Stimulated activated CD4-positive, alpha-beta T cell treated with anti-CD3 and anti-CD28 coated beads, Interleukin-2, amount 100 ng/mL, for 24 hours (primary cell): ENCODE measurements at places on chromosomes 1 and 21.

GRCh38 chr1:118711356-118711755, 276.8 kb downstream of the TBX15 start:
- no peak for DNase-seq

- no peak for DNase-seq
These were observed 17.5 kb downstream of the SLC19A1 start for GRCh38 chr21:45524756-45525152.

DNA sequence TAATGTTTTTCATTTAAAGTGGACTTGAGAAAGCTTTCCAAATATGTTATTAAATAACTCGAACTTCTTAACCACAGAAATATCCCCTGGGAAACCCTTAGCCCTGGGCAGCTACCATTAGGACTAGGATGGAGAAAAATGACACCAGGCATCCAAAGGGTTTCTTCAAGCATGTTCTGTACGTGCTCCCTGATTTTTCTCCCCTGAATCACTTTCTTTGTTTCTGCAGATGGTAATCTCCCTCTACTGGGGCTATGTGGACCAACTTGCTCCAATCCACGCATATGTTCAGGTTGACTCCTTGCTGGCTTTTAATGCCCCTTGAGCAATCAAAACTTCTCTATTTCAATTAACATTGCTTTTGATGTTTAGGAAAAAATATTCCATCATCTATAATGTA, 312.7 kb upstream of the C1orf87 start:
- no peak for DNase-seq

DNA sequence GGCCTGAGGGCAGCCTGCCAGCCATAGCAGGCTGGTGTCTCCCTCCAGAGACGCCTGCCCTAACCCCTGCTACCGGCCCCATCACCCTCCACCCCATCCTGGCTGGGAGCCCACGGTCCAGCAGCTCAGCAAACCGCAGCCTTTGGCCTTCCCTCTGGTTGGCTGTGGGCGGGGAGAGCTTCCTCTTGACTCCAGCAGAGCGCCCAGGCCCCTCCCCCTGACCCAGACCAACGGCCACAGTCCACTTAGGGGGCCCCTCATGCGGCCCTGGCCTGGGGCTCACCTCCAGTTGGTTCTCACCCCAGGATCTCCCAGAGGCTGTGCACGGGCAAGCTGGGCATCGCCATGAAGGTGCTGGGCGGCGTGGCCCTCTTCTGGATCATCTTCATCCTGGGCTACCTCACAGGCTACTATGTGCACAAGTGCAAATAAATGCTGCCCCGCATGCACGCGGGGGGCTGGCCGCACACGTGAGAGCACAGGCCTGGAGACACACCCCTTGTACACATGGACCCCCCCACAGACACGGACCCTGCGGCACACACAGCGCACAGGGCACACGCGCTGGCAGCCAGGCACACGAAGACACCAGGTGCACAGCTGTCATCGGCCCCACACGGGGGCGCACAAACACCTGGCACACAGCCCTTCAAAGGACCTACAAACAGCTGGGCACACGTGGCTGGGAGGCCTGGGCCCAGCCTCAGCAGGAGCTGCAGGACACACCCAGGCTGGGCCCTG, 3.1 kb downstream of the SMIM1 start:
- peak; percentile 53 for DNase-seq

GRCh38 chr1:44500181-44501046, 95.4 kb downstream of the RNF220 start:
- no peak for DNase-seq

DNA sequence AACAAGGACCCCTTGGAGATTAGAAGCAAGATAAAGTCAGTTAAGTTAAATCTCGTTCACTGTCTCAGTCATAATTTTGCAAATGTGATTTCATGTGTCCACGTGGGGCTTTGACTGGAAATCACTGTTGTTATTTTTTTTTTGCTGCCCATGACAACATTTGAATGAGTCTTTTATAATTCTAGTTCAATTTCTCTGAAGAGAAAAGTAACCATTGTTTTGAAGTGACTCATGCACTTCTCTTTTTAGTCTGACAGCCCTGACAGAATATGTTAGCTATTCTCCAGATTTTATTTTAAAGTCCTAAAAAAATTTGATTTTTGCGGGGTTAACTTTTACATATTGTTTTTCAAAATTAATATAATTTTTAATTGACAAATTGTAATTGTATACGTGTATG, 30.7 kb upstream of the NLRP3 start:
- no peak for DNase-seq

DNA sequence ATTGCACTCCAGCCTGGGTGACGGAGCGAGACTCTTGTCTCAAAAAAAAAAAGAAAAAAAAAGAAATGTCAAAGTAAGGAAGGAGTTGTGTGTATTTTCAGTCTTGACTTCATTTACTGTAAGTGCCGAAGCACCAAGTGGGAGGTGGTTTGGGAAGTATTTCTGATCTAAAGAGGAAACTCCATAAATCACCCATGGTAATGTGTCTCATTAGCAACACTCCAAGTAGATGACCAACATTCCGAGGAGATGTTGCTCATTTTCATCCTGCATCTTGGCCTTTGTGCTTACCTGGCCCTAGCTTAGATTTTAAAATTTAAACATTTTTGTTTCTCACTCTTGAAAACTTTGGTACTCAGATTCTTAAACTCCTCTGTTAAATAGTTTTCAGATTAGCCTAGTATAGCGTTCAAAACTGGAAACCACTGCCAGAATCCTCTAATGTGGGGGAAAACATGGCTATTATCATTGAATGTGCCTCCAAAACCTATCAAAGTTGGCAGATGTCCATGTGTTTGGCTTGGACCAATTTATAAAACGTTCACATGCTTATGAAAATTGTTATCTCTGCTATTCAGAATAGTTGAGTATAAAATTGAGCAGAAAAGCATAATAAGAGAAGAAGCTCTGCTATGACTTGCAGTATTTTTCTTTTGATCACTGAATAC, 110.4 kb downstream of the NFIA start:
- DNase-seq, result no peak

- DNase-seq, result no peak
These were observed 317.2 kb upstream of the C1orf87 start for GRCh38 chr1:60390593-60391282.

DNA sequence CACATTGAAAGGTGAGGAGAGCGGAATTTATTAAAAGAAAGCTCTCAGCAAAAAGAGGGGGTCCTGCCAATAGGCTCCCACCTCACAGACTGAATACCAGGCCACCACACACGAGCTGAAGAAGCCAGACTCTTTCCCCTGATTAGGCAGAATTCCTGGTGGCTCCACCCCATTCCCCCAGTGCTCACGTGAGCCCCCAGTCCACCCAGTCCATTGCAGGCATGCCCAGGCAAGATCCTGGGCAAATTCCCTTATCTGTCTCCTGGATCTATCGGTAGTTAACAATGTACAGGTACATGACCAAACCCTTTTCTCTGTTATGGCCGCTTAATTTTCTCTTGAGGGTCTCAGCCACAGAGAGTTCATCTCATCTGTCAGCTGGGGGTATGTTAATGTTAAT, 54.6 kb upstream of the BTG3 start:
- no peak for DNase-seq

DNA sequence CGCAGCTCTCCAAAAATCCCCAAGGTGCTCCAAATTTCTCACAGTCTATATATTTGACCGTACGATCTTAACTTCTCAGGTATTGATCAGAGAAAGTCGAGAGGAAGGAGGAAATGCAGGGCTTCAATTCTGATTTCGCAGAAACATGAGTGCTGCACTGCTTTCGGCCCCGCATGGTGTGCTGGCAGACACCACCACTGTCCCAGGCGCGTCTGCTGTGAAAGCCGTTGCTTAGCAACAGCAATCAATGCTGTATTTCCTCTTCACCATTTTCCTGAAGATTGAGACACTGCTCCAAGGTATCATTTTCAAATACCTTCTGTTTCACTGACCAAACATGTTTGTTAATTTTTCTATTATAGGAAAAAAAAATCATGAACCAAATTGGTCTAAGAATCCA, 296.3 kb downstream of the SMYD3 start:
- no peak for DNase-seq

DNA sequence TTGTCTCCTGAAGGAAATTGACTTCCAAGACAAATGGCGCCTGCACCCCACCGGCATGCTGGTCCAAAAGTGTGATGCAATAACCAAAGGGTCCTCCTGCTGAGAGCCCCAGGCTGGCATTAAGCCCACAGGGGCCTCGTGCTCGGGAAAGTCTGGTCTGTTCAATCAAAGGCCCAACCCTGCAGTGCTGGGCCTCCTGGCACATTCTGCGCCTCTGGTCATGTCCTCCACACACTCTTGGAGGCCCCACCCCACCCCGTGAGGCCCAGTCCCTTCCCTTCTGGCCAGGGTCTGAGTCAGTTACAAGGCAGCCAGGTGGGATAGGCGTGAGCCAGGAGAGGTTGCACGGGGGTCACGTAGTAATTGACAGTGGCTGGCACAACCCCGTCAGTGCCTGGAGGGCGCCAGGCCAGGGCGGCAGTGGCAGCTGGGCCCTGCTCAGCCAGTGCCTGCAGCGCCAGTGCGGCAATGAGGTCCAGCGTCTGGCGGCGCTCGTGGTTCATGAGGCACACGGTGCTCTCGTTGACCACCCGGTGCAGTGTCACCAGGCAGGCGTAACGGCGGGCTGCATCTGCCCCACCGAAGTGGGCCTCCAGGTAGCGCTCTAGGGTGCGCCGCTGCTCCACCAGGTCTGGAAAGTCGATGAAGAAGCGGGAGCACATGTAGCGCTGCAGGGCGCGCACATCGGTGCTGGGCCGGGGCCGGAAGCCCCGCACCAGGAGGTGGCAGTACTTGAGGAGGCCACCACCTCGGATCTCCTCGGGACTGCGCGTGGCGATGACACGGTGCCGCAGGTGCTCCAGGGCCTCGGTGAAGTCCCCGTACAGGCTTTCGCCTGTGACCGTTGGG, 6.8 kb downstream of the TENT5B start:
- DNase-seq, result no peak

GRCh38 chr21:42461881-42462877, 33.8 kb downstream of the RSPH1 start:
- no peak for DNase-seq

- DNase-seq, result no peak
These were observed 158.5 kb upstream of the FGGY start for GRCh38 chr1:59138402-59138801.

DNA sequence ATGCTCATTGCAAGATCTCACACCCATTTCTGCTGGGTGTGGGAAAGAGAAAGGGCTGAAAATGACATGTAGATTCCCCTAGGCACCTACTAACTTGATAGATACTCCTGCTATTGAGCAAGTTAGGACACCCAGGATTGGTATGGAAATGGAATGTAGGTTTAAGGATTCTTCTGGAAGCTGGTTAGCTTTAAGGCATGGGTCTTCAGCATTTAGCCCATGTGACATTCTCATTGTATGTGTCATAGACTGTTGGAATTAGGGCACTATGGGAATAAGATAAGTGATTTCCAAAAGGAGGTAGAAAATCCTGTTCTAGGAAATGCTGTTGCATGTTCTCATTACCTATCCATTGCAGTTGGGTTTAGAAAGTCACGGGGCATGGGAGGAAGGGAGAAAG, 76.2 kb downstream of the DISC1 start:
- no peak for DNase-seq

GRCh38 chr1:154176337-154176736, 15.6 kb downstream of the TPM3 start:
- DNase-seq, result no peak

GRCh38 chr1:164559342-164560051, 513 bp downstream of the PBX1 start:
- no peak for DNase-seq

DNA sequence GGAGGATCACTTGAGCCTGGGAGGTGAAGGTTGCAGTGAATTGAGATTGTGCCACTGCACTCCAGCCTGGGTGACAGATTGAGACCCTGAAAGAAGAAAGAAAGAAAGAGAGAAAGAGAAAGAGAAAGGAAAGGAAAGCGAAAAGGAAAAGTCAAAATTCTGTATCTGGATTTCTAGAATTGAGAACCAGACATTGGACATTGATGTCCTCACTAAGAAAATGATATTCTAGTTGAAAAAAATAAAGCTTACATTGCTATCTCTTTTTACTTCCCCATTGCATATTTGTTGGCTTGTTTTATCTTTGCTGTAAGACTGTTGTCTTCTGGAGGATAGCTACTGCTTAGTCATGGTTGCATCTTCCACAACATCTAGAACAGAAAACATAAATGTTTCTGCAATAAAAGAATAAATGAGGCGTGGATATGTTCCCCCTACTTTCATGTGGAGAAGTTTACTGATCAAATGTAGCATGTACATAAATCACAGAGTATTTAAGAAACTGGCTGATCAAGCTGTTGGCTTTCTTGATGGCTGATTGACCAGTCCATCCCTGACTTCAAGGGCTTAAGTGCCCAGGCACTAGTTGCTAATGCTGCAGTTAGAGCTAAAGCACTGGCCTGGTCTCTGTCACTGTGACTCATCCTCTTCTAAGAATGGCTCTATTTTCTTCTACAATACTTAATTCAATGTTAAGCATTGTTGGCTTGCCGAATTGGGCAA, 17.7 kb downstream of the CD53 start:
- DNase-seq, result no peak

DNA sequence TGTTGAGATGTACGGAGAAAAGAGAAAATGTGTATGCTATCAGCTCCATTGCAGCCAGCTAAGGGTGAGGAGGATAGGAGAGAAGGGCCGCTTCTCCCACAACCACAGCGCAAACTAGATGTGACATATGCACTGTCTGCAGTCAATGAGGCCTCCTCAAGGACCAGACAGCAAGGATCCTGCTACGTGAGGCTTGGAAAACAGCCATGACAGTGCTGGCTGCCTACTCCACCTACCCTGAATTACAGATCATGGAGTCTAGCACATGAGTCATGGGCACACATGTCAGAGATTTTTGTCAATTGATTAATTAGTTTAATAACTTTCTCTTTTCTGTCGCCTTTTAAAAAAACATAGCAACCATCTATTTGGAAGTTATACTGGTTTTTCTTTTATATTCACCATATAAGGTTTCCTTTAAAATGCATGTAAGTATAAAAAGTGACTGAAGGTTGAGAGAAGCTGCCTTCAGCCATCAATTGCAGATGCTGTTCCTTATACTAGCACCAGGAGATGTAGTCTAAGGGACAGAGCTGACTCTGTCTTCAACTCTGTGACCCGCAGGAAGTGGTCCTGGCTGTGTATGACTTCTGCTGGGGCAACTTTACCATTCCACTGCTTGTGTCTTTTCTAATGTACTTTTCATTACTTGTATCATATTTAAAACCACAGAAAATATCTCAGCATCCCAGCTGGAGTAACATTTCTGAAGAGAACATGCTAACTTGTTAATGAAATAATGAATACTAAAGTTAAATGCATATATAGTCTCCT, 3.1 kb downstream of the VPS26C start:
- DNase-seq, result no peak

- no peak for DNase-seq
These were observed 113.7 kb downstream of the RGL1 start for GRCh38 chr1:183918589-183918988.
